T-helper 17 cell (primary cell): ENCODE measurements at places on chromosomes 1 and 21.

GRCh38 chr1:199243423-199244061, 604.7 kb downstream of the PTPRC start:
- DNase-seq: peak; percentile 38

GRCh38 chr1:220500372-220500771, 27.6 kb upstream of the MARK1 start:
- DNase-seq: no peak

GRCh38 chr1:3477241-3477995, 23.0 kb downstream of the ARHGEF16 start:
- DNase-seq: no peak

GRCh38 chr1:198967566-198967965, 328.7 kb downstream of the PTPRC start:
- no peak for DNase-seq

DNA sequence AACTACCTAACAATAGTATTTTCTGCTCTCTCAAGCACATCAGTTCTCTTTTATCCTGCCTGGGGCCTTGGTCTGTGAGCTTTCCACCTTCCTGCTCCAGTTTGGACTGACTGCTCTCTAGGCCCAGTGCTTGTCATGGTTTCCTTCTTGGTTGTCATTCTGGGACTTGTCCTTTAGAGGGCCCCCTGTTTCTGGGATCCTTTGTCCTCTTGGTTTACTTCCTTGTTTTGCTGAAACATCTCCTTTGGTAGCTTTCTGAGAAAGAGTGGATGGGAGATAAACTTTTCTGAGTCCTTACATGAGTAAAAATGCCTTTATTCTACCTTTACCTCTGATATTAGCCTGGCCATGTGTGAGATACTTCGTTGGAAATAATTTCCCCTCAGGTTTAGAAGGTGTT, 4.7 kb downstream of the SLC1A7 start:
- no peak for DNase-seq

DNA sequence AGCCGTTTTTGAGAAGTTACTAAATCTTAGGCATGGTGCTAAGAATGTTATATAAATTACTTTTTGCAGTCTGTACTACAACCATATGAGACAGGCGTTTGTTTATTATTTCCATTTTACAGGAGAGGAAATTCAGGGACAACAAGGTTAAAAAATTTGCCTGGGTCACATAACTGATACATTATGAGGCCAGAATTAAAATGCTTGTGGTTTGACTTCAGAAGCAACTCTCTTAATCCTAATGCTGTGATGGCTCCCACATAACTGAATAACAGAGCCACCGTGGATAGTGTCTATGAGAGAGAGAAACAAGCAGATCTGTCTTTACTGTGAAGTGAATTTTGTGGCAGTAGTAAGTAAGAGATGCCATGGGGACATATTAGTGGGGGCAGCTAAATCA, 184.9 kb downstream of the NCAM2 start:
- DNase-seq: no peak

GRCh38 chr1:234844479-234845031, 234.6 kb upstream of the IRF2BP2 start:
- DNase-seq: no peak

DNA sequence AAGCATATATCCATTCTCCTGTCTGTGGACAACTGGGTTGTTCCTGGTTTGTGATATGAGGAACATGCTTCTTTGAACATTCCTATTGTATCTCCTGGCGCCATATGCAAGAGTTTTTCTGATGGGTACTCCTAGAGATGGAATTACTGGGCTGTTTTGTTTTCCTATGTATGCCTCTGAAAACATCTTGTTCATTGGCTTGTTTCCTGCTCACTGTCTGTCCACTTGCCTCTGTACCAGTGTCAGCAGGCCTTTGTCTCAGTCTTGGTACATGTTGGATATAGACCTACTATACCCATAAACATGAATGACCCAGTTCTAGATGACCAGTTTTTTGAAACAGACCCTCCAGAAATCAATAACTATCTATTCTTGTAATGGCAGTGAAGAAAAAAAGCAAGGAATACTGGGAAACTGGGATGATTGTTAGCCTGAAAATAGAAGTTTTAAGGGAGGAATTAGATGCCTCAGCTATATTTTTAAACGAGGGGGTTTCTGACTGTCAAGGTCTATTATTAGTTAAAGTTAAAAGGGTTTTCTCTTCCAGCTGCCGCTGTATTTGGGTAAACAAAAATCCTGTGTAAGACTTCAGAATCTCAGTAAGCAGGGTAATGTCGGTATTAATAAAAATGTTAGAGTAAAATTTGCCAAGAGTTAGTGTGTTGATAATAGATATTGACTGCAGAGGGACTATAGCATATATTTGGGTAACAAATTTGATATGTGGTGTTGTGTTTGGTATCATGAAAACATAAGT, 103.6 kb downstream of the RYR2 start:
- DNase-seq: no peak

DNA sequence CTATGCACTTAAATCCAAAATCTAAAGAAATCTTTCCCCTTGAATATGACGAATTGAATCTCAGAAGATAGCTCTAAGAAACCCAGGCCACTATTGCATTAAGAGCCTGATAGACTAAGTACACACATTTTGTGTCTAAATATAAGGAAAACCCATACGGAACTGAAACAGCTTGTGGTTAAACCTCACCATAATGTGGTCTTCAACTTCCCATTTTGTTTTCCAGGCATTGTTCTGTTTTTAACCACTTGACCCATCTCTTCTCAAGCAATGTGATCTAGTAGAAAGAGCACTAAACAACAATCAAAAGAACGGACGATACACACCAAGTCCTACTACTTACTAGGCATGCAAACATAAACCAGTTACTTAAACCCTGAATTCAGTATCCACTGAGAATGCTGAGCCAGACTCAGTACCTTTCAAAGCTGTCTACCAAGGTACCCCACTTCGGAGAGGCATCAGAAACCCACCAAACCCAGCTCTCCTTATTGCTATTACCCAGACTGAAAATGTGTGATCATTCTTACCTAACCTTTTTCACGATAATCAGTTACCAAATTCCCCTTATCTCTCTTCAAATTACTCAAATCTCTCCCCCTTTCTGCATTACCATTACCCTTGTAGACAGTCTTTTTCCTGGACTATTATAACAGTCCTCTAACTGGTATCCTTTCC, 12.8 kb downstream of the OTUD7B start:
- DNase-seq: no peak

- DNase-seq: no peak
Observed at GRCh38 chr1:109094871-109095270, 4.3 kb downstream of the TMEM167B start.

- DNase-seq: no peak
Observed at GRCh38 chr1:210715072-210715471, 386.4 kb downstream of the HHAT start.

- no peak for DNase-seq
Observed at GRCh38 chr1:94805912-94806311, 14.2 kb upstream of the SLC44A3 start.
